ENCODE measurements at places on chromosomes 2 and 18.

- DNase-seq, result no peak
These were observed 41.7 kb downstream of the PLEKHM3 start for GRCh38 chr2:207983641-207984042.

DNA sequence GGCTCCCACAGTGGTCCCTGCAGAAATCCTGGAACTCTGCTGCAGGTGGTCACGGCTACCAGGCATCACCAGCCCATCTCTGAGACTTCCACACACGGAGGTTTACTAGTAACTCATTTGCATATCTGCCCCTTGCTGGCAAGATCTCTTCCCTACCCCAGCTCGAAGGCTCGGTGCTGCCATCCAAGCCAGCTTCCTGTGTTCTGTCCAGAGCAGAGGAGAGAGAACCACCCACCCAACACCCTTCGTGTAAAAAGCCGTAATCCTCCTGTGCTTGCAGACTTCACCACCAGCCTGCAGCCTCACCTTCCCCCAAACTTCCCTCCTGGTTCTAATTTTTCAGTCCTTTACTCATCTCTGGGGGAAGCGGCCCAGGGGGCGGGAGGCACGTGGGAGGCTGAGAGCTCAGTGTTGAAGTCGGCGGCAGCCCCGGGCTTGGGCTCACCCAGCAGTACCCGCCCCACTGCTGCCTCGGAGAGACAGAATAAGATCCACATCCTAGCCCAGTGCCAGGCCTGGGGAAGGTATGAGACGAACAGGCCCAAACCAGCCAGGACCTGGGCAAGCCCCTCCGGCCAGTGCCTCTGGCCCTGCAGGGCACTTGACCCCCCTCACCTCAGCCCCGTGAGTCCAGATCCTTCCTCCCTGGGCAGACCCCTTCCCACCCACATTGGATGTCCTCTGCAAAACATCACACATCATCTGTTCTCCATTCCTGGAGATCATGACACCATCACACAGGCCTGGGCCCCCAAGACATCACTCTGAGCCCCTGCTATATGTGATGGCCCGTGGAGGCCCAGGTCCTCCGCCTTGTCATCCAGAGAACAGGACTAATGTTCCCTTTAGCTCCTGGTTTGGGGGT lies 145.8 kb upstream of the ID2 start:
- no peak for DNase-seq

- DNase-seq, result no peak
These were observed 997.0 kb upstream of the ACVR2A start for GRCh38 chr2:146847846-146848245.

DNA sequence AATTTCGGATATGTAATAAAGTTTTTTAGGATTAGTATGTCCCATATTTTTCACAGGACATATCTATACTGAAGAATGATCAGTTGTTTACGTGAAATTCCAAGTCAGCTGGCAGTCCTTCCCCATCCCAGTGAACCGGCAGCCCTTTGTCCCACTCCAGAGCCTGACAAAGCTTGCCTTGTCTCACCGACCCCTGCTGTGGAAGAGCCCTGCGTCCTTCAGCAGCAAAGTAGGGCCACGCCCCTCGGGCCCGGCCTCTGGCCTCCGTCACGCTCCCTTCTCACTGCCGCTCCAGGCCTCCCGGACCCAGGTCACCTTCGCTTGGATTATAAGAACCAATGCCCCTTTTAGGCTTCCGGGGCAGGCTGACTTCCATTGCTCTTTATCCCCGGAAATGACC lies 89.8 kb upstream of the TGIF1 start:
- DNase-seq, result no peak

GRCh38 chr18:76686737-76687231 lies 135.6 kb upstream of the ZNF236 start:
- no peak for DNase-seq

GRCh38 chr18:13374096-13374467 lies 155.5 kb downstream of the LDLRAD4 start:
- no peak for DNase-seq

DNA sequence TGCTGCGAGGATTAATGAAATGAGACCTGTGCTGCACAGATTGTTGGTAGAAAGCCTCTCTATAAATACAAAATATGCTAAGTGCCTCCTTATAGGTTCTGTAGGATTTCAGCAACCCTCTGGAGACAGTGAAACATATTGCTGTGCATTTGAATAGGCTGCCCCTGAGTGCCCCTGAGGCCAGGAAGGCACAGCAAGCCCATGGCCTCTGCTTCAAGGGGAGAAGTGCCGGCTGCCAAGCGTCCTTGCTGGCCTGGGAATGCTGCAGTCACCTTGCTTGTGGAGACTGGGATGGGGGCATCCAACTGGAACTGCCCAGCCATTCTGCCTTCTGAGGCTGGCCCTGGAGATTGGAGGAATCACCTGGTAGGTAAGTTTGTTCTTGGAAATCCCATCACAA lies 397.2 kb upstream of the SMIM21 start:
- no peak for DNase-seq

GRCh38 chr2:105278654-105279053 lies 37.1 kb downstream of the GPR45 start:
- DNase-seq, result no peak

DNA sequence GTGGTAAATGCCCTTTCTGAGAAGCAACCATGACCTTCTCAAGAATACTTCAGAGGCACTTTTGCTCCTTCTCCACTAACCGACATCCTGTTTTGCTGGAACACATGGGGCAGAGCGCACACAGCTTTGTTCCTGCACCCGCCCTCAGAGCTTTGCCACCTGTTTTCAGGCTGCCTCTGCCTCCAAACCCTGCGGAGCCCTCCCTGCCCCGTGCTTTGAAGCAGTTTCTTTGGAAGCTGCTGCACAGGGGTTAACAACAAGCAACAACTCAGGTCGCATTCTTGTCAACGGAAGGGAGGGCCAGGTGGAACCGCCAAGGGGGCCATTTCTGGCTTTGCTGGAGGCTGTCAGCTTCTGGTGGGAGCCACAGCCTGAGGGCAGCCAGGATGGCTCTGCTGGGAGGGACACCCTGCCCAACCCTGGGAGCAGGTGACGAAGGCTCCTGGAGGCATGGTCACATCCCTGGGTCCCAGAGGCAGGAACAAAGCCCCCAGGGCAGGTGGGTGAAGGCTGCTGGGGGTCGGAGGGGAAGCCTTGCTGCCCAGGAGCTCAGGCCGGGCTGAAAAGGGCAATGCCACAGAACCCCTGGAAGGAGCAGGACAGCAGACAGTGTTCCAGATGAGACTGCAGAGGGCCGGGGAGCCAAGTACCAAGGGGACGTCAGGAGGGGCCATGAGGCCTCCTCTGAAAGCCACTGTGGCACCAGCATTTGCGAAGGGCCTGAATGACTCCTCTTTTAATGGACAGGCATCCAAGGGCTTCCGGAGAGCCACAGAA lies 46.8 kb downstream of the MRPS5 start:
- peak; percentile 58 for DNase-seq

GRCh38 chr2:106126705-106127281 lies 67.3 kb downstream of the UXS1 start:
- DNase-seq, result no peak

DNA sequence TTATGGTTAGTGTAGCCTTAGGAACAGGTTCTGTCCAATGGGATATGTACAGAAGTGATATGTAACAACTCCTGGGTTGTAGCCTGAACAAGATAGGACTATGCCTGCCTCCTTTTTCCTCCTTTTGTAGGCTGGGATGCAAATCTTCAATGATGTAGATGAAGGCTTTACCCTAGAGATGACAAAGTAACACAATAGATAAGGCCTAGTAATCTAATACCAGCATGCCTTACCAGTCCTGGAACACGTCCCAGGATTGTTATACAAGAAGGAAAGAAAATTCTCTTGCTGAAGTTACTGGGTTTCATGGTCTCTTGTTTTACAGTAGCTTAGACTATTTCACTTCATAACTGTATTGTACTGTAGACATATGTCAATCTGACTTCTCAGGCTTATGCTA lies 192.1 kb downstream of the OTX1 start:
- no peak for DNase-seq

GRCh38 chr2:60504049-60504448 lies 49.4 kb downstream of the BCL11A start:
- DNase-seq, result no peak

- no peak for DNase-seq
These were observed 177.8 kb upstream of the RGPD4 start for GRCh38 chr2:107648781-107649404.

Data from Peyer's patch (tissue), 4 donors.